ENCODE measurements at places on chromosomes 5 and 9. TPM values are rescaled to one million over a fixed set of nuclear protein-coding genes. Genes with fewer than 3 reads are reported as not detected.

DNA sequence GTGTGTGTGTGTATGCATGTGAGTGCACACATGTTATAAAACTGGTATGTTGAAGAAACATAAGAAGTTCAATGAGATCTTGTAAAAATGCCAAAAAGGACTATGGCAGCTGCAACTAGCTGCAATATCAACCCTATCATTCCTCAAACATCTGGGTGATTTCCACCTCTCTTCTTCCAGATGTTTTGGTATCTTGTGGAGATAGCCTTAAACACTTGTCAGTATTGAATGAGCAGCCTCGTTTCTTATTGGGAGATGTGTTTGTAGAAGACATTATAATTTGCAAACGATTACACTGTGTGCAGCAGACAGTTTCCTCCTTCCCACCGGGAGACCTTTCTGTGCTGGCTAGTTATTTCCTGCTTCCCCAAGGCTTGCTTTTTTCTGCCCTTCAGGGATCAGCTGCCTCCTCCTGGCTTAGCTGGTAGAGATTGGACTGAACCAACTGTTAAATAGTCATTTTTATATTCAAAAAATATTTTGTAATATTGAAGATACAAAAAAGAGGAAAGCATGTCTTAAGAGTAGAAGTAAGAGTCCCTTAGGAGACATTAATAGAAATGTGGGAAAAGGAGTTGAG, 168.4 kb upstream of the MPDZ start:
- H3K4me3 ChIP-seq = no peak overlapping the region
- H3K4me1 ChIP-seq = no peaks in the 10 kb centered on the region
- H3K36me3 ChIP-seq = no peaks in the 10 kb centered on the region
- no peak overlapping the region for H3K27ac ChIP-seq
- no peaks in the 10 kb centered on the region for H3K27me3 ChIP-seq
- DNase-seq = no peak

DNA sequence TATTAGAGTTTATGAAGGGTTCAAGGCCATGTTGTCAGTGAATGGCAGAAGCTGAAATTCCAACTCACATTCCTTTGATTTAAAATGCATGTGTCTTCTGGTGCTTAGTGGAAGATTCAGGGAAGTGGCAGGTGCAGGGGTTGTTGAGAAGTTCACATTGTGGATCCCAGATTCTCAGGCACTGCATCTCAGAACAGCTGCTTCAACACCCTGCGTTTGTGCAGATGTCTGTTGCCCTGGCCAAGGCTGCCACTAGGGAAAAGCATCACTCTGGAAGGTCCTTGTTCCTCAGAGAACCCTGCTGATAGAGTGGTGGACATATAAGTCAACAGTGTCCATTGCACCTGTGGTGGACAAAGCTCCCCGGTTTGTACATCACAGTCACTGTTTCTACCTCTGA, 162.7 kb downstream of the PAPPA start:
- no peaks in the 10 kb centered on the region for H3K36me3 ChIP-seq
- no peak overlapping the region for H3K27ac ChIP-seq
- no peaks in the 10 kb centered on the region for H3K27me3 ChIP-seq
- DNase-seq = no peak
- H3K4me1 ChIP-seq = no peaks in the 10 kb centered on the region
- no peak overlapping the region for H3K4me3 ChIP-seq

- H3K4me1 ChIP-seq = no peaks in the 10 kb centered on the region
- no peaks in the 10 kb centered on the region for H3K27me3 ChIP-seq
- H3K27ac ChIP-seq = no peak overlapping the region
- H3K36me3 ChIP-seq = no peaks in the 10 kb centered on the region
Observed at GRCh38 chr5:72156946-72157624, 49.8 kb downstream of the MAP1B start.

DNA sequence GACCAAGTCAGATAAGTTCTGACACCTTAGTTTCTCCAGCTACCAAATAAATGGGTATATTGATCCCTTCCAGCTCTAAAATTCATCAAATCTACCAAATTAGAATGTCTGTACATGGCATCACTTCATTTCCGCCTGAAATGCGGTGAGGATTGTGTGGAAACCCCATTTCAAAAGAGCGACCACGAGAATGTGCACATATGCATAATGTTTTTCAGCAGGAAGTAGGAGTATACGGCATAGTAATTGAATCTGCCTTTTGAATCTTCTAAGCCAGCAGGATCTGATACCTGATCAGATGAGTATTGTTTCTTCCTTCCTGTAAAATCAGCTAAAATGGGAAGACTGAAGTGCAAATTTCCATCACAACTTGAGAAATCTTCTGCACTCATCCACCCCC, 418.6 kb downstream of the TMEM38B start:
- no peak for DNase-seq
- H3K27me3 ChIP-seq = no peaks in the 10 kb centered on the region
- no peak overlapping the region for H3K27ac ChIP-seq
- H3K4me3 ChIP-seq = no peak overlapping the region

DNA sequence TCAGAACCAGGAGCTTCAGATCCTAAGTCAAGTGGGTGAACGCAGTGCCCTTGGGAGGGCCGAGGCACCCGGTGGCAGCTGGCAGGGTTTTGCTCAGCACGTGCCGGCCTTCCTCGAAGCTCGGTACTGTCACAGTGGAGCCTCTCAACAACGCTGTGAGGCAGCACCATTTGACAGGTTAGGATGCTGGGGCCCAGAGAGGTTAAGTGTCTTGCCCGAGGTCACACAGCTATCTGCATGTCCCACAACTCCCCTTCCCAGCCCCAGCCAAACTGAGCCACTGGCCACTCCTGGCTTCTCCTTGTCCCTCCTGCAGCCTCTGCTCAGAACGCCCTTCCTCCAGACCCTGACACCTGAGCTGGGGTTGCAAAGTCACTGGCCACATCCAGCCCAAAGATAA, 43.7 kb upstream of the RPL26L1 start:
- DNase-seq = no peak
- H3K27ac ChIP-seq = no peak overlapping the region
- H3K4me1 ChIP-seq = no peaks in the 10 kb centered on the region
- no peaks in the 10 kb centered on the region for H3K27me3 ChIP-seq

- H3K36me3 ChIP-seq = no peaks in the 10 kb centered on the region
- H3K4me3 ChIP-seq = no peak overlapping the region
- no peak overlapping the region for H3K27ac ChIP-seq
- DNase-seq = no peak
Observed at GRCh38 chr9:90960941-90961340, 159.3 kb downstream of the SYK start.

DNA sequence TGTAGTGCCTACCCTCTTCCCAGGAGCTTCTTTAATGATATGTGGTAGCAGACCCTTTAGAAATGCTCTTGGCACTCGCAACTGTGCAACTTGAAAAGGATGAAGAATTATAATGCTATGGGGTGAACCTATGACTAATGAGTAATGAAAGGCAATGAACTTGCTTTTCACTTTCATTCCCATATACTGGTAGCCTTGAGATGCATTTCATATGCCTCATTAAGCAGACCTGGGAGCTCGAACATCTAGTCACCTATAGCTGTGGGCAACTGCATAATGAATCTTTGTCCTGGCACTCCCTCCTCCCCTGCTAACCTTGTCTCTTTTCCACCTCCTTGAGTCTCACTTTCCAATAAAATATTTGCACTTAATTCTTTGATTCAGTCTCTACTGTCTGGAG, 605.9 kb upstream of the DAB2 start:
- H3K36me3 ChIP-seq = no peaks in the 10 kb centered on the region
- H3K27me3 ChIP-seq = no peaks in the 10 kb centered on the region
- H3K27ac ChIP-seq = no peak overlapping the region
- peak; percentile 61 for DNase-seq

DNA sequence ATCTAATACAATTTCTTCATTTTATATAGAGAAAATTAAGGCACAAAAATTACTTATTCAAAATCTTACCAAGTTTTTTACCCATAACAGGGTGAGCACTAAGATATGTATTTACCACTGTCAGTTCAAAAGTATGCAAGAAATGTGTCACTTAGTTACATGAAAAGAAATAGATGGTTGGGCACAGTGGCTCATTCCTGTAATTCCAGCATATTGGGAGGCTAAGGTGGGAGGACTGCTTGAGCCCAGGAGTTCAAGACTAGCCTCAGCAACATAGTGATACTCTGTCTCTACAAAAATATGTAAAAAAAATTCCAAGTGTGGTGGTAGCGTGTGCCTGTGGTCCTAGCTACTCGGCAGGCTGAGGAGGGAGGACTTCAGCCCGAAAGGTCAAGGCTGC, 19.4 kb downstream of the YIPF5 start:
- H3K36me3 ChIP-seq = no peaks in the 10 kb centered on the region
- H3K27me3 ChIP-seq = no peaks in the 10 kb centered on the region
- H3K4me3 ChIP-seq = no peak overlapping the region
- no peak for DNase-seq

DNA sequence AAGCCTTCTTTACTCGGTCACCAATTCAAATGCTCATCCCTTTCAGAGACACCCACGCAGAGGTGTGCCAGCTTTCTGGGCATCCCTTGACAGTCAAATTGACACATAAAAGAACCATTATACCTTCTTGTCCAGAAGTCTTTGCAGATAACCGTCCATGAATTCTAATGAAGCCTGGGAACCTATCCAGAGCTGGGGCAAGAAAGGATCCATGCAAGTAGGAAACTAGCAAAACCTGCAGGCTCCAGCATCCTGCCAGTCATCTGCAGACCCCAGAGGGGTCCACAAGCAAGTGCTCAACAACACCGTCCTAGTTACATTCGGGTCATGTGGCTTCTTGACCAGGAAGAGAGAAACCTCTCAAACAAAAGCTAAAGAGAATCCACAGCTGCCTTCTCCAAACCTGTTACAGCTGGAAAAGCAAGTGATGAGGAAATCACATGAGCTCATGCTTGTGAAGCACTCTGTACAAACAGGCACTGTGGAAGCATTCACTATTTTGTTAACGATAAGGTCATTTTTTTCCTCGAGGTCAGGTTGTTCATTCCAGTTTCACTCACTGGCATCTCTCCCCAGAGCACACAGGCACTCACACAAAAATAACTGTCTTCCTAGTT, 80.2 kb upstream of the DMRT1 start:
- DNase-seq = no peak
- no peaks in the 10 kb centered on the region for H3K4me1 ChIP-seq

- no peak overlapping the region for H3K27ac ChIP-seq
- no peaks in the 10 kb centered on the region for H3K36me3 ChIP-seq
- H3K4me1 ChIP-seq = no peaks in the 10 kb centered on the region
- no peak for DNase-seq
- H3K4me3 ChIP-seq = no peak overlapping the region
- no peaks in the 10 kb centered on the region for H3K27me3 ChIP-seq
Observed at GRCh38 chr5:81925009-81925408, 46.8 kb upstream of the ATG10 start.

- H3K36me3 ChIP-seq = no peaks in the 10 kb centered on the region
- DNase-seq = no peak
- H3K4me1 ChIP-seq = 0 out of 2 replicates have a peak, but pooled peaks cover 7% of the 10 kb centered on the region
- no peak overlapping the region for H3K27ac ChIP-seq
Observed at GRCh38 chr9:81082221-81082620, 607.1 kb downstream of the TLE1 start.

- no peaks in the 10 kb centered on the region for H3K36me3 ChIP-seq
- H3K4me3 ChIP-seq = no peak overlapping the region
- DNase-seq = no peak
- H3K27ac ChIP-seq = no peak overlapping the region
Observed at GRCh38 chr5:95671826-95672225, 11.0 kb downstream of the SPATA9 start.

Gene FBXO10
- 3.7 TPM for total RNA-seq

Gene SMIM33
- not detected for total RNA-seq
